ENCODE measurements at places on chromosomes 5 and 9.
A peak's percentile ranks its signal among the peaks of the same experiment; 100 is the strongest.

DNA sequence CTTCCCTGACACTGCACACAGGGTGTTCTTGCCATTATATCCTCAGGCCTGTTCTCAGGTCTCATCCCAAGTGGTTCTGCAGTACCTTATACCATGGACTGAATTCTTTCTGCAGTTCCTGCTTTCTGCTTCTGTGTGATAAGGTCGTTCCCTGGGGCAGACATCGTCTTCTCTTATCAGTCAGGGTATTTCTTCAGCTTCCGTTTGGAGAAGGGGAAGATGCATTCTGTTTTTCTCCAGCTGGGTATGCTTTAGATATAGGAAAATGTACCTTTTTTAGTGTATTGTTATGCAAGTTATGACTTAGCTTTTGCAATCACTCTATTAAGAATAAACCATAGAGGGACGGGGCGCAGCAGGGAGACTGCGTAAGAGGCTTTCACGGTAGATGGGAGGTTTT, 31.1 kb downstream of the RALGPS1 start:
- DNase-seq: no peak

GRCh38 chr5:37738057-37738691, 101.7 kb downstream of the GDNF start:
- peak; percentile 46 for DNase-seq

GRCh38 chr5:17463653-17464052, 34.4 kb upstream of the TAF11L2 start:
- DNase-seq: no peak

- peak; percentile 11 for DNase-seq
These were observed 72.7 kb downstream of the SMIM23 start for GRCh38 chr5:171858303-171858702.

- DNase-seq: no peak
These were observed 246.7 kb upstream of the TRPM3 start for GRCh38 chr9:71368157-71368556.

DNA sequence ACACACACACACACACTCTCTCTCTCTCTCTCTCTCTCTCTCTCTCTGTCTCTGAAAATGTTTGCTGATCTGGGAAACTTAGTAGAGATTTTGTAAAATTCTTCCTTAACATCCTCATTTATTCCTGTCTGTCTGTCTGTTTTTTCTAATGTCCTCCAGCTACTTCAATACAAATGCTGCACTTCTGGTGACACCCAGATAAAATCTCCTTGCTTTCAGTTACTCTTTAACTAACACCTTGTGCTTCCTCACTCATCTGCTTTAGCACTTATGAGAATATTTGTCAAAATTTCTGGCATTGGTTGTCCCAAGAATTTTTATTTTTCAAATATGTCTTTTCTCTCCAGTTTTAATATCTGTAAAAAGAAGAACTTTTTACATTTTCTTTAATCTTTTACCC, 35.0 kb upstream of the ARRDC3 start:
- no peak for DNase-seq

- DNase-seq: no peak
These were observed 485.2 kb upstream of the CDH9 start for GRCh38 chr5:27523629-27524028.

DNA sequence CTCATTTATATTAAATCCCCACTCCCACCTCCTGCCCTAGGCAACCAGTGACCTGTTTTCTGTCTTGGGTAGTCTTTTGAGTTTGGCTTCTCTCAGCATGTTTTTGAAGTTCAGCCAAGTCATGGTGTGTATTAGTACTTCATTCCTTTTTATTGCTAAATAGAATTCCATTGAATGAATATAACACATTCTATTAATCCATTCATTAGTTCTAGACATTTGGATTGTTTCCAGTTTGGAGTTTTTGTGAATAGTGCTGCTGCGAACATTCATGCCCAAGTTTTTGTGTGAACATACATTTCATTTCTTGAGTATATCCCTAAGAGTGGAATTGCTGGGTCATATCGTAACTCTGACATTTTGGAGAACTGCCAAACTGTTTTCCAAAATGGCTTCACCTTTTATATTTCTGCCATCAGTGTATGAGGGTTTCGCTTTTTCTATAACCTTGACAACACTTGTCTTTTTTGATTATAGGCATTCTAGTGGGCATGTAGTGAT, 2.7 kb downstream of the ZNF346 start:
- DNase-seq: no peak

GRCh38 chr5:75374394-75374814, 37.4 kb downstream of the HMGCR start:
- no peak for DNase-seq

All from COLO829 (cell line).